ENCODE measurements at places on chromosomes 2 and 18. TPM values are rescaled to one million over a fixed set of nuclear protein-coding genes. Genes with fewer than 3 reads are reported as not detected.

DNA sequence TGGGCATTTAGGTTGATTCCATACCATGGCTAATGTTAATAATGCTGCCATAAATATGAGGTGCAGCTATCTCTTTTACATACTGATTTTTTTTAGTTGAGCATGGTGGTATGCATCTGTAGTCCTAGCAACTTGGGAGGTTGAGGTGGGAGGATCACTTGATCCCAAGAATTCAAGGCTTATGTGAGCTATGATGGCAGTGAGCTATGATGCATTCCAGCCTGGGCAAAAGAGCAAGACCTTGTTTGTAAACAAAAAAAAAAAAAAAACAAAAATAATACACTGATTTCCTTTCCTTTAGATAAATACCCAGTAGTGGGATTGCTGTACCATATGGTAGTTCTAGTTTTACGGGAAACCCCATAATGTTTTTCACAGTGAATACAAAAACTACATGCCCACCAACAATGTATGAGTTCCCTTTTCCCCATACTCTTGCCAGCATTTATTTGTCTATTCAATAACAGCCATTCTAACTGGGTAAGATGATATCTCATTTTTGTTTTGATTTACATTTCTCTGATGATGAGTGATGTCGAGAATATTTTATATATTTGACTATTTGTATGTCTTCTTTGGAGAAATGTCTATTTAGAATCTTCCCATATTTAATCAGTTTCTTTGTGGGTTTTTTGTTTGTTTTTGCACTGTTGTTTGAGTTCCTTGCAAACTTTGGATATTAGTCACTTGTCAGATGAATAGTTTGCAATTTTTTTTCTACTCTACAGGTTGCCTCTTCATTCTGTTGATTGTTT is 281.0 kb upstream of the KYNU start:
- no peak for DNase-seq

CDH19 gene
- polyA plus RNA-seq = not detected

UPP2 gene
- not detected for polyA plus RNA-seq

DNA sequence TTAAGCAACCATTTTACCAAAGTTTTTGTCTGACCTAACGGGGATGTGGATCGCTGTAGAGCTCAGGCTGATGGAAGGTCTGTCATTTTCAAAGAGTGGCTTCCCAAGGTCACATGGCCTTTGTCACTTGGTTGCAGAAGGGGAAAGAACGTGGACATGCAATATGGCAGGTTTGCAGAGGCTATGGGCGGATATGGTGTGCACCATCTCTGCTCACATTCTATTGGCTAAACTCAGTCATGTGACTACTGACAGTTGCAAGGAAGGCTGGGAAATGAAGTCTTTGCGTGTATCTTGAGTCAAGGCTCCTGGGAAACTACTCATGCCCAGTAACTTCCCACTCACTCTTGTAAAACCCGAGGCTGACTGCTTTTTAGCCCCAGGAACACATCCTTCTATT is 96.8 kb downstream of the ST6GAL2 start:
- DNase-seq = no peak

ELAC1 gene
- polyA plus RNA-seq = 5.9 TPM

GRCh38 chr18:26579941-26580618 is 31.7 kb upstream of the KCTD1 start:
- no peak for DNase-seq

- DNase-seq = no peak
These were observed 70.8 kb downstream of the FAM117B start for GRCh38 chr2:202705446-202706020.

DNA sequence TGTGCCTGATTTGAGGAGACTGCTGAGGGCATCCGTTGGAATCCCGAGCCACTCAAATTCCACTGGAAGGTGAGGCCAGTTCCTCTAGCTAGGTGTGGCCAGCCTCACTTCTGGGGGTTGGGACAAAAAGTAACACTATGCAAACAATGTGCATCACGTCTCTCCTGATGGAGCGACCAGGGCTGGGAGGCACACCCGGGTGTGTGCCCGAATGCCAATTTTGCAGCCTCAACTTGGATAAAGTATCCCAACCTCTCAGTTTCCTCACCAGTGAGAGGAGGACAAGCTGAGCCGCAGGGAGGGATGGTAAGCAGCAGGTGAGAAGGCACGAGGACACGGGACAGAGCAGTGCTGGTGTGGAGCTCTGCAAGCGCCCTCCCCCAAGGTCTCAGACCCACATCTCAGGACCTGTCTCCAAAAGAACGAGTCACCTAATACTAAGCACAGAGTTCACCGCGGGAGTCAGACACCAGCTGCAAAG is 218.3 kb downstream of the HAUS1 start:
- no peak for DNase-seq

DNA sequence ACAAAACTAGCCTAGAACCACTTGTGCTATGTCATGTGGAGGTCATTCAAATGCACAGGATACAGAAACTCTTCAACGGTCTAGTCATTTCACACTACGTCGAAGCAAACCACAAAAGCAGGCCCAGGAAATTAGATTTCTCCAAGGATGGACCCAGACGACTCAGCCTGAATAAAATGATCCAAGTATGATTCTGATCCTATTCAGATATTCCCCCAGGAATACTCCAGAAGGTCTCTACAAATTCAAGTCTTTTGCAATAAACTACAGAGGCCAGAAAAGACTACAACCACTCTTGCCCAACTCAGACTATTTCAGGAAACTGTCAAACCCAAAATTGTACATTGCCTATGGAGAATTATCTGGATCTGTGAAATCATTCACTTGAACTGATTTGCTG is 422.5 kb downstream of the METTL4 start:
- DNase-seq = no peak

RAMP1 gene
- 47.7 TPM for polyA plus RNA-seq

GRCh38 chr2:119383410-119384140 is 16.8 kb downstream of the DBI start:
- DNase-seq = no peak

- DNase-seq = no peak
These were observed 30.4 kb upstream of the CASP10 start for GRCh38 chr2:201152517-201152916.

DNA sequence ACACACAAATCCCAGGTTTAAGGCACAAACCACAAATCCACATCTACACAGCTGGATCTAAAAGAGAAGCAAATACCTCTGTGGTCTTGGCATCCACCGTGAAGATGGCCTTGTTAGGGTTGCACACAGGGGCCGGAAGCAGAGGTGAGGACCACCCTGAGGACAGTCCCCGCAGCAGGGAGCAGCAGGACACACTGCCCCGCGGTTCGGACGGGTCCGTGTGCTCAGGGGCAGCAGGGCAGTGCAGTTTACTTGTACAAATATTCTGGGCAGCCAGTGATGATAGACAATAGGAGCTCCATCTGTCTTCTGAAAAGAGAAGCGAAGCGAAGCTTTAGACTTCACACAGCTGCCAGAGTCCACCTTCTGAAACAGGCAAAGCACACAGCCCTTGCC is 8.8 kb downstream of the PASK start:
- DNase-seq = no peak

DNA sequence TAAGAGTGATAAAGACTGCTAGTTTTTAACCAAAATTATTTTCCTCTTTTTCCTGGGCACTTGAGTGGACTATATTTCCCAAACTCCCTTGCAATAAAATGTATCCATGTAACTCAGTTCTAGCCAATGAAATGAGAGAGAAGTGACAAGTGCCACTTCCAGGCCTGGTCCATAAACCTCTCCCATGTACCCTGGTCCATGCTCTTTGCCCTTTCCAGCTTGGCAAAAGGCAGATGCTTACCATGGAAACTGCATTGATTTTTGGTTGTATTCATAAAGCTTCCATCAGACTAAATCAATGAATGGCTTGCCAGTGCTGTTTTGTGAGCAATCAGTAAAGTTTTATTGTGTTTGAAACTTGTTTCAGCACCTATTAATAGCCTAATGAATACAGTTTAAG is 229.3 kb downstream of the TNS1 start:
- no peak for DNase-seq
